CD4-positive, alpha-beta T cell treated with Interferon alpha-2 for 1 hour (primary cell): ENCODE measurements at places on chromosomes 6 and 20.

DNA sequence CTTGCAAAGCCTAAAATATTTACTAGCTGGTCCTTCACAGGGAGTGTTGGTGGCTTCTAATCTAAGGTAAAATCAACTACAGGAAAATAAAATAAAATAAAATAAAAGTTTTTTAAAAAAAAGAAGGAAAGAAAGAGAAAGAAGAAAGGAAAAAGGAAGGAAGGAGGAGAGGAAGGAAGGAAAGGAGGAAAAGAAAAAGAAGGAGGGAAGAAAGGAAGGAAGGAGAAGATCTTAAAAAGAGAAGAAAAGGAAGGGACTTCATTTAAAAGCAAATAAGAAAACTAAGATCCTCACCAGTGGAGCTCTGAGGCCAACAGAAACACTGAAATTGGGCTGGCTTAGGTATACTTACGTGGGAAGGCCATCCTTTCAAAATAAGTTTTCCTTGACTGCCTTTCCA is 178.4 kb downstream of the TSHZ2 start:
- no peak for DNase-seq

DNA sequence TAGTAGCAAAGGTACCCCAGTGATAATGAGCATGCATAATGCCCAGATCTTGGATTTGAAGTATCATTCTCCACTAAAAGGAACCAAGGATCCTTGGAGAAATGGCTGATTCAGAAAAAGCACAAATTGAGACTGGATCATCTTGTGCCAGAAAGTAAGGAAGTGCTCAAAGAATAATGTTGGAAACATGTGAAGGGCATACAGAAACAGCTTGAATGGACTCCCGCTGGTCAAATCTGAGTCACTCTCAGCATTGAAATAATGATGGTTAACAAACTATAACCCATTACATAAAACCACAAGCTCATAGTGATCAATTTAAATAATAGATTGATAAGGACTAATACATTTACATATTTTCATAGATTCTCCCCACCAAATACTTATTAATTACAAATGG is 3.6 kb upstream of the OSTM1 start:
- DNase-seq: no peak

DNA sequence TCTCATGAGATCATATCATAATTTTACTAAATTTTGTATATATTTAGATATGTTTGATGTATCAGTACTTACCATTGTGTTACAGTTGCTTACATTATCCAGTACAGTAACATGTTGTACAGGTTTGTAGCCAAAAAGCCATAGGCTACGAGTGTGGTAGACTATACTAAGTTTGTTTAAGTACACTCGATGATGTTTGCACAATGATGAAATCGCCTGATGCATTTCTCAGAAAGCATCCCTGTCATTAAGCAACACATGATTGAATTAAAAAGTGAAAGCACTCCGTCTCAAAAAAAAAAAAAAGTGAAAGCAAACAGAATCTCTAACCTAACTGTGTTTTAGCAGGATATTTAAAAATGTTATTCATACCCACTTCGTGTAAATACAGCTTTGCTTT is 104.9 kb upstream of the TFAP2D start:
- DNase-seq: no peak

GRCh38 chr20:3081641-3082040 is 2.9 kb downstream of the AVP start:
- DNase-seq: no peak

DNA sequence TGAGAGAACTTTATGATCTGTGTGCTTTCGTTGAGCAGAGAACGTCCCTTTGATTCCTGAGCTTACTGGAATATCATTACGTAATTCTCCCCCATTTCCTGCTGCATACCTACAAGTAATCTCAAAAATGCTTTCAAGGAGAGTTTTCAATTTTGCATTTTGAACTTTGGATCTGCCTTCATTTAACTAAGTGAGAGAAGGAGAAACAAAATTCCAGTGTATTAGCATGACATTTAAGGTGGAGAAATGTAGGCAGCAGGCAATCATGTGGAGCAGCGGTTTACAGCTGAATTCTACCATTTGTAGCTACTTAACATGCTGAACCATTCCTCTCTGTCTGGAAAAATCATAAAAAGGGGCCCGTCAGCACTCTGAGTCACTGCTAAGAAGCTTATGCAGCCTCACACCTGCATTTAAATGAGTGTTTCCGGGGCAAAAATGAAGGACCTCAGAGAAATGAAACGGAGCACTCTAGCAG is 451.5 kb downstream of the PLCB1 start:
- no peak for DNase-seq

DNA sequence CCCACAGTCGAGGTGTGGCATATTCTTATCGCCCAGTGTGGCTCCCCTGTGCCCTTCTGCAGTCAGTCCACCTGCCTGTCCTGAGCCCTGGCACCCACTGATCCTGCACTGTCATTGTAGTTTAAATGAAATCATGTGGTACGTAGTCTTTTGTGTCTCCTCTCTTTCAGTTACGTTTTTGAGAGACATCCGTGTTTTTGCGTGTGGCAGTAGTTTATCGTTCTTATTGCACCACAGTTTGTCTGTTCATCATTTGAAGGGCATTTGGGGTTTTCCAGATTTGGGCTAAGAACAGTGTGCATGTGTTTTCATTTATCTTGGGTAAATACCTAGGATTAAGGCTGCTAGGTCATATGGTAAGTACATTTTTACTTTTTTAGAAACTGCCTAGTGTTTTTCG is 49.3 kb downstream of the SPATA2 start:
- DNase-seq: no peak

DNA sequence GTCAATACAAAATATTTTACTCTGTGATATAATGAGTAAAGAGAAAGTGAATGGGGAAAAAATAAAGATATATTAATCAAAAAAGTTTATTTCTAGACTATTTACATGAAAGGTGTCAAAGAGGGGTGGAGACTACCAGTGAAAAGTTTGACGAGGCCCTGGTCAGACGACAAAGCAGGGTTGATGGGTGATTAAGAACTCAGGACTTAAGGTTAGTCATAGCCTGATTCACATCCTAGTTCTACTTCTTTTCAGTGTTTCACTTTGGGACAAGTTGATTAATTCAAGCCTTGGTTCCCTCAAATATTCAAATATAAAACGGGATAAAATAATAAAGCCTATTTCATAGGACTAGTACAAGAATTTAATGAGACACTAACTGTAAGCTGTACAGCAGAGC is 178.2 kb upstream of the HS3ST5 start:
- DNase-seq: no peak
